ENCODE measurements at places on chromosomes 3 and 15.

- DNase-seq, result no peak
Measured at GRCh38 chr3:187130346-187131066, 8.8 kb downstream of the RPL39L start.

GRCh38 chr3:50651920-50652529, 22.7 kb upstream of the DOCK3 start:
- DNase-seq, result no peak

DNA sequence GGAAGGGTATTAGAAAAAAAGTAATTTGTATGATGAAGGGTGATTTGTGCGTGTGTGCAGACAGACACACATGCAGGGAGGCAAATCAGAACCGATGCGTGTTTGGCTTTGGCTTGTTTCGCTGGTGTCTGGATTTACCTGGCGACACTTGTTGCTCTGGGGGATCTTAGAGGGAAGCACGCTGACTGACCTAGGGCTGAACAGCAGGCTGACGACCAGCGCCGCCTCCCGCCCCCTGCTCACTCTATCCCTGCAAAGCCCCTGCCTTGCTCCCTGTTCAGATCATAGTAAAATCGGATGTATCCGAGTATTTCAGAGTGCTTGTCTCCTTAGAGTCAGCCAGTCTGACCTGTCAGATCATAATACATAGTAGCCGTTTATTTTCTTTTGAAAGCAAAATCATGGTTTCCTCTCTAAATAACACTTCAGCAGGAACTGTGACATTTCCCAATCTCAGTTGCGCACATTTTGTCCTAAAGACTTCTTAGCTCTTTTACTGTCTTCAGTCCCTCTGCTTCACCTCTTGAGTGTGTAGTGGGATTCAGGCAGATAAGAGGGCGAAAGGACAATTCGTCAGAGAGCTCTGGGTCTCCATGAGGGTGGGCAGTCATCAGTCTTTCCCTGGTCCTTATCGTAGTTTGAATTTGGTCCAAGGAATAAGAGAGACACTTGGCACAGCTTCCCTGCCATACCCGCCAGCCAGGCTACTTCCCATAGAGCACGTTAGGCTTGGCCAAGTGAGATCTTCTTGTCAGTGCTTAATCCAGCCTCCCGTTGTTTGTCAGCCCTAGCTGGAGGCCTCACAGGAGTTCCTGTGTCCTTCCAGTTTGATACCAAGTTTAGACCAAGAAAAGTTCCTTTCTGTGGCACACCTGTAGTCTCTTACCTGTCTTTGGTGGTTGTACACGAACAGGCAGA, 97.4 kb downstream of the PGPEP1L start:
- no peak for DNase-seq

DNA sequence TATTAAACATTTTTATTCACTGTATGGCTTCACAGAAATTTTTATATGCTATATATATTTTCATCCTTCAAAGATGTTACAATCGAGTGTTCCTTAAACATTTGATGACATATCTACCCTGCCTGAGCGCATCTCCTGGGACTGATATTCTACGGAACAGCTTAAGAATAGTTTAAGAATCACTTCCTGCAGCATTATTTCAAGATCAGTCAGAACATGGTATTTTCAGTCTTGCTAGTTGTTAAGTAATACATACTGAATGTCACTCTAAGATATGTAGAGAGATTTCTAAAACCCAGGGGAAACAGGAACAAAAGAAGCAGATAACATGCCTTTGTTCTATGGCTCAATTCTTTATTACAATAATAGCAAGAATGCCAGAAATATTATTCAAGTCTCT, 8.7 kb downstream of the COL8A1 start:
- DNase-seq, result no peak

DNA sequence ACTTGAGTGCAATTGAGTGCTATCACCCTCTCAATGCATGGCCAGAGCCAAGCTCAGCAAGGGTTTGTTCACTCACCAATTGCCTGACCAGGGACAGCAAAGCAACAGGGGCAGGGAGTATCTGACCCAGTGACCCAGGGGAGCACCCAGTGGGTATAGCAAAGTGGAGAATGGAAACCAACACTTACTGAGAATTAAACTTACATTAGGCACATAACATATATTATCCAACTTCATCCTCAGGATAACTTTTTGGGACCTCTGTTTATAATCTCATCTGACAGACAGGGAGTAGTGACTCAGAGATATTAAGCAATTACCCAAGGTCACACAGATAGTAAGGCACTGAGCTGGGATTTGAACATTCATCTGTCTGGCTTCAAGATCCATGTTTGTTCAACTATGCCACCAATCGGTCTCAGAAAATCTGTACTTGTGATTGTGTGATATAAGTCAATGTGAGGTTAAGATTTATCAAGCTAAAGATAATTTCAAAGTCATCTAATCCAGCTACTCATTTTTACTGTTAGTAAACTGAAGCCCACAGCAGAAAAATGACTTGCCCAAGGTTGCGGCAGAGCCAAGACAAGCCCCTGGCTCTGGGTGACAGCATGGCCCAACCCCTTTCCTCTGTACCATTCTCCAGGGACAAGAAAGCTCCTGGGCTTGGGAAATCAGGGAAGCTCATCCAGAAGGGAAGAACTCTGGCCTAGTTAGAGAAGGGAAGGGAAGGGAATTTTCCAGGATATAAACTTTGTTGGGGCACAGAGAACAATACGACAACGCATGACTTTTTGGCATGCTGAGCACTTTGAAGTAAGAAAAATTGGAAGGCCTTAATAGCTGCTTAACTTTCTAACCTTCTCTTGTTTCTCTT, 138.0 kb upstream of the SMAD3 start:
- DNase-seq, result no peak

- no peak for DNase-seq
Measured at GRCh38 chr15:35141743-35142471, 56.8 kb upstream of the NANOGP8 start.

- no peak for DNase-seq
Measured at GRCh38 chr3:82030916-82031315, 269.5 kb upstream of the GBE1 start.

GRCh38 chr3:5298453-5298852, 110.9 kb downstream of the EDEM1 start:
- DNase-seq, result no peak

DNA sequence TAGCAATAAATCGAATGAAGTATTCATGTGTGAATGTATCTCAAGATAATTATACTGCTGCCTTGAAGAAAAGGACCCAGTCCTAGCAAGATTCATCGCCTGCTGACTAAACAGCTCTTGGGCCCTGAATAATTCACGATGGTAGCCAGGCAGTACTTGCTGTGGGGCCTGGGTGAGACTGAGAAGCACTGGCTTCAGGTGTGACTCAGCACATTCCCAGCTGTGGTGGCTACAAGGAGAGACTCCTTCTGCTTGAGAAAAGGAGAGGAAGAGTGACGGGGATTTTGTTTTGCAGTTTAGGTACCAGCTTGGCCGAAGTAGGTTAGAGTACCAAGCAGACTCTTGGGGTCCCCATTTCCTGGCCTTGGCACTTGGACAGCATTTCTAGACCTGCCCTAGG, 47.6 kb upstream of the CD200R1L start:
- DNase-seq, result no peak

DNA sequence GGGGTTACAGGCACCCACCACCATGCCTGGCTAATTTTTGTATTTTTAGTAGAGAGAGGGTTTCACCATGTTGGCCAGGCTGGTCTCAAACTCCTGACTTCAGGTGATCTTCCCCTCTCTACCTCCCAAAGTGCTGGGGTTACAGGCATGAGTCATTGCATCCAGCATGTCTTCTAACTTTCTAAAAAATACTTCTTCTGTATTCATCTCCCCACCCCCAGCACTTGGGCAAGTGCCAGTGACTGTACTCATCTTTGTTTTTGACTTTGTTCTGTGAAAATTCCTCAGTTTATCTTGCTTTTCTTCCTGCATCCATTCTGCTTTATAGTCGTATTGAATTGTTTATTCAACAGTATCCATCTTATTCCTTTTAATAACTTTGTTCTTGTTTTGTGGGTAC, 47.6 kb downstream of the ARIH1 start:
- DNase-seq, result no peak

DNA sequence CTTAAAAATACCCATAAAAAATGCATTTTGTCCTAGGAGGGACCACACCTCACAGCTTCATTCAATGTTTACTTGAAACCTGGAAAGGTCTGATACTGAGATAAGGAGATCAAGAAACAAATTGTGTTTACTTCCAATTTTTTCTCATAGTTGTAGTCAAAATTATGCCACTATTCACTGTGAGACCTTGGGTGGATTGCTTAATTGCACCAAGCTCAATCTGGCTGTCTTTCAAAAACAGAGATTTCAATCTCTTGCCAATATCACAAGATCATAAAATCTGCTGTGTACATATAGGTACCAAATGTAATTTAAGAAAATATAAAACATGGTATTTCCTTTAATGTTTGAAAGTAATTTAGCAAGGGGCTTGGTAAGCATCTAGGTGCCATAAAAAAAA, 186.4 kb upstream of the THBS1 start:
- DNase-seq, result no peak

- DNase-seq, result no peak
Measured at GRCh38 chr3:34357461-34357860, 559.0 kb downstream of the PDCD6IP start.

- DNase-seq, result no peak
Measured at GRCh38 chr15:92151741-92152140, 241.9 kb upstream of the ST8SIA2 start.

- DNase-seq, result no peak
Measured at GRCh38 chr3:3538451-3538850, 260.8 kb upstream of the LRRN1 start.

DNA sequence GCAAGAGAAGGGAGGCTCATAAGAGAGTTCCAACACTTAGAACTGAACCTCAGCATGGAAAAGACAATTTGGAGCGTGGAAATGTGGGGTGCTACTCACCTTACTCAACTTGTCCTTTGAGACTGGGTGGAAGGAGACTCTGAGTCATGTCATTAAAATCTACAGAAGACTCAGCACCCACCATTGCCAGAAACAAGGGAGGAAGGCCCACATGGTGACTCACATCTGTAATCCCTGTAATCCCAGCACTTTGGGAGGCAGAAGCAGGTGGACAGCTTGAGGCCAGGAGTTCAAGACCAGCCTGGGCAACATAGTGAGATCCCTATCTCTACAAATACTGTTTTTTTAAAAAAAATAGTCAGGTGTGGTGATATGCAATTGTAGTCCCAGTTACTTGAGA, 161.9 kb upstream of the UBE3A start:
- no peak for DNase-seq

GRCh38 chr3:167967257-167968036, 128.3 kb downstream of the GOLIM4 start:
- DNase-seq, result no peak

GRCh38 chr3:156016902-156017301, 103.5 kb upstream of the KCNAB1 start:
- DNase-seq, result no peak

DNA sequence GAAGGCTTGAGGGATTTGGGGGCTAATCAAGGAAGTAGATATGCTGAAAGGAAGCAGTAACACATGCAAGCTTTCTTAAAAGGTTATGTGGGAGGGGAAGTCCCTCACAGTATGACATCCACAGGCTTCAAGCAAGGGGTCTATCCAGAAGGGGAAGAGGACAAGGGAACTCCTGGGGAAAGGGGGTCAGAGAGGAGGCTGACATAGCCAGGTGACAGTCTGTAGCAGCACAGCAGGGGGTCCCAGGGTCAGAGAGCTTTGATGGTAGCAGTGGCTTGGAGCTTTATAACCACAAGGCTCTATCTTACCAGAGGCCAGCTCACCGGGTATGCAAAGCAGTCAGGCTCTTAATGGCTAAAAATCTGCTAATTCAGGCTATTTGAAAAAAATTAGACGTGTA, 150.6 kb upstream of the NSMCE3 start:
- DNase-seq, result no peak

- DNase-seq, result no peak
Measured at GRCh38 chr3:155519078-155519477, 225.6 kb upstream of the STRIT1 start.

GRCh38 chr3:71061037-71061436, 522.5 kb downstream of the FOXP1 start:
- DNase-seq, result no peak

DNA sequence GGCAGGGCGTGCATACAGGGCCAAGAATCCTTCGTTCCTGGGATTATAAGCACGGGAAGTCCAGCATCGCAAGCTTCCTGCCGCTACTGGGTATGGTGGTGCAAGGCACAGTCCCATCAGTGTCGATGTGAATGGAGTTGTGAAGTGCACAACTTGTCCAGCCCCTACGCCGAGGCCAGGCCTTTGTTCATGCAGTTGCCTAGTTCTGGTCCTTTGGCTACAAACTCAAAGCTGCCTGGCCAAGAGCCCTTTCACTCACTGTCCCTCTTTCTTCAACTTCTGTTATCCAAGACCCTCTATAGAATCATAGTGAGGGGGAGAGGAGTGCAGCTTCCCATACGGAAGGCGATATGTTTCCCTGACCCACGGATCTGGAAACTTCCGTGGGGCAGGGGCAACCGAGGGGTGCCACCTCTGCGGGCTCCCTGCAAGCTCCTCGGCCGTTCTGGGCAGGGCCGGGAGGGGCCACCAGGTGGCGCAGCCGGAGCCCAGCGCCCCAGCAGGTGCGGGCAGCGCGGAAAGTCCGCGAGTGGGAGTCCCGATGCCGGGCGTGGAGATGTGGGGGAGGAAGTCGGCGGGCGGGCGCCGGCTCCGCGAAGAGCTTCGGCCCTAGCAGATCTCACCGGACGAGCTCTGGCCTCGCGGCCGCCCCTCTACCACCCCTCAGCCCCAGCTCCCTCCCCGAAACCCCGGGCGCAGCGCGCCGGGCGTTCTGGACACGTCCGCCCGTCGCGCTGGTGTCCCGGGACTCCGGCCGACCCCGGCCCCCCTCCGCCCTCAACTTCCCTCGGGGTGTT, 693 bp downstream of the RASGRP1 start:
- peak; percentile 67 for DNase-seq

GRCh38 chr3:23303601-23304217, 100.6 kb downstream of the UBE2E2 start:
- DNase-seq, result no peak

DNA sequence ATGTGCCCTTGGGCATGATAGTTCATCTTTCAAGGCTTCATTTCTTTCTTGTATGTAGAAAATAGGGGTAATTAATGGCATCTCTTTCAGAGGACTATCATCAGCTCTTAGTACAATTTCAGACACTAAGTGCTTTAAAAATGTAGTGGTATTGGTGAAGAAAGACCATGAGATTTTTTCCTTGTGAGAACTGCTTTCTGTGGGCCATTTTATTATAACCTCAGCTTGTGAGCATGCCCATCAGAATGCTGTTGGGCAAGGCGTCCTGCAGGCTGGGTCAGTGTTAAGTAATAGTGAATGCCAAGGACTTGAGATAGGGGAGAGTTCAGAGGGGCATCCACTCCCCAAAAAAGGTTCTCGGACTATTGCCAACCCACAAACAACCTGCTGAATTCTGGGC, 187.9 kb downstream of the GHSR start:
- no peak for DNase-seq

- DNase-seq, result no peak
Measured at GRCh38 chr15:65068403-65068788, 605 bp upstream of the RASL12 start.

DNA sequence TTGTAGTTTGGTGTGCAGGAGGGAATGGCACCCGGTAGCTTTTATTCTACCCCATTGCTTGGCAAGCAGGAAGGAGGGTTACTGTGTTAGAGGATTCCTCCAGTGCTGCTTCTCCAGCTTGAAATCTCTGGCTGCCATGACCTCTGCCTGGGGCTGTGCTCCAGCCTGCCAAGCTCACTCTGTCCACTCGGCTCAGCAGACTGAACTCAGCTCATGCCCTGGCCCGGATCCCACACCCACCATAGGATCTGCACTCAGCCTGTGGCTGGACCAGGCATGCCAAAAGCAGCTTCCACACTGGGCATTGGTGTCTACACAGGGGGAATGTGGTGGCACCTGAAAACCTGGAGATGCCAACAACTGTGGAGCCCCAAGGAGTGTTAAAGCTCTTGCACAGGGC, 26.3 kb downstream of the CLDN16 start:
- no peak for DNase-seq

All from neural crest cell (in vitro differentiated cells).